Left renal cortex interstitium (tissue), 4 donors: ENCODE measurements at places on chromosomes 13 and 19. TPM values are rescaled to one million over a fixed set of nuclear protein-coding genes. Genes with fewer than 3 reads are reported as not detected.

DNA sequence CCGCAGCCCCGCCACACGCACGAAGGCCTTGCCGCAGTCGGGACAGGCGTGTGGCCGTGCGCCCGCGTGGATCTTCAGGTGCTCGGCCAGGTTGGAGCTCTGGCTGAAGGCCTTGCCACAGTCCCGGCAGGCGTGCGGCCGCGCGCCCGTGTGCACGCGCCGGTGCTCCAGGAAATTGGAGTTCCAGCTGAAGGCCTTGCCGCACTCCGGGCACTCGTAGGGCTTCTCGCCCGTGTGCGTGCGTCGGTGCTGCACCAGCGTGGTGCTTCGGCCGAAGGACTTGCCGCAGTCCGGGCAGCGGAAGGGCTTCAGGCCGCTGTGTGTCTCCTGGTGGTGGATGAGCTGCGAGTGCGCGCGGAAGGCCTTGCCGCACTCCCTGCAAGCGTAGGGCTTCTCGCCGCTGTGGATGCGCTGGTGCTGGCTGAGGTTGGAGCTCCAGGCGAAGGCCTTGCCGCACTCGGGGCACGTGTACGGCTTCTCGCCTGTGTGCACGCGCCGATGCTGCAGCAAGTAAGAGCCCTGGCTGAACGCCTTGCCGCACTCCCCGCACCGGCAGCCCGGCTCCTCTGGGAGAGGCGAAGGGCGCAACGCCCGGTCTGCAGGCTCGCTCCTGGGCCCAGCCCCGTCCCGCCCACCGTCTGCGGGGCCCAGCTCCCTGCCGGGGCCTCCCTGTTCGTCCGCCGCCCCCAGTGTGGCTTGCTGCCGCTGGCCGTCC is 3.6 kb upstream of the A1BG start:
- DNase-seq = peak; percentile 23

GRCh38 chr13:96089749-96090239 is at the start of gene HS6ST3:
Gene HS6ST3, plus strand, starts transcription at chr13:96090107.
- DNase-seq = no peak

GRCh38 chr13:43797159-43797558 is 10.4 kb upstream of the ENOX1 start:
- DNase-seq = no peak

DNA sequence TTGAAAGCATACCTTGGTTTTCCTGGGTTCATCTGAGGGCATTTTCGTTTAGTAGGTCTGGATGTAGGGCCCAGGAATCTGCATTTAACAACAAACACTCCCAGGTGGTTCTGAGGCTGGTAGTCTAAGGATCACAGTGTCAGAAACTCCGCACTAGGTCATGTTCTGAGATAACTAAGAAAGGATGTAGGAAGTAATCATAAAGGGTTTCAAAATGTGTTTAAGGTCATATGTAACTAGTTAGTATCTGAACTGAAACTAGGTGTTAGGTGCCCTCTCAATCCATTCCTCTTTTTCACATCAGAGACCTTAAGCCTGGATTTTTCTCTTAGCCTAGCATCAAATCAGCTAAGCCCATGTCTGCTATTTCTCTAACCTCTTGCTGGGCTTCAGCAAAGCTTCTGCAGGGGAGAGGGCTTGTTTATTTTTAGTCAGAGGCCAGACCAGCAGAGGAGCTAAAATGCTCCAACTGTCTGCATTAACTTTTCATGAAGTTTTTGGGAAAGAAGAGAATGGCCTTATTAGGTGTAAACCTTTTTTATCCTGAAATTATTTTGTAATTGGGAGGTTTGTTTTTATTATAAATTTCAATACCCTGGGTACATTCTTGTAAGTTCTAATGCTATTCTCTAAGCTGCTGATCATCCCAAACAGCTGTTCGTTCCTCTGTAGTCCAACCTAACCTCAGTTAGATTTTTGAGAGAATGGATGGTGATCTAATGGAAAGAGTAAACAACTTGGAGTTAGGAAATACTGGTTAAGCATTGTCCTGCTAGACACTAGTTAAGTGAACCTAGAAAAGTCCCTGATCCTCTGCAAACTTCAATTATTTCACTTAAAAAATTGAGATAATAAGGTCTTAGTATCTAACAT is 262.8 kb upstream of the RFC3 start:
- DNase-seq = no peak

The ADGRE3 gene
- polyA plus RNA-seq = 0.14 TPM

DNA sequence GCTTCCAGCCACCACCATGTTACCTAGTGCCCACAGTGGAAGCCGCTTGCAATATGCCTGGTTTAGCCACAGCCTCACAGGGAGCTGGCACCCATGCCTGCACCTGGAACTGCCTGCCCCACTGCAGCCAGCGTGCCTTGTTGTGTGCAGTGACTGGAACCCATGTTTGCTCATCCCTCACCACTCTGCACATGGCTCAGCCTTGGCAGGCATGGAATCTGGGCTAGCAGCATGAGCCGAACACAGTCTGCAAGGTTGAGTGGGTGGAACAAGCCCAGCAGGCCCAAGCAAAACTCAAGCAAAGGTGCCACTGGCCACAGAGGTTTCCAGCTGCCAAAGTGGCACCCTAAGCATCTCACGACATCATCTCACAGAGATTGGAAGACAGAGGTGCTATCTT is 269.5 kb downstream of the PCDH20 start:
- DNase-seq = no peak

The URAD gene
- polyA plus RNA-seq = not detected

The ZNF296 gene
- polyA plus RNA-seq = 2.1 TPM

The ANKLE1 gene
- 0.86 TPM for polyA plus RNA-seq

GRCh38 chr19:4365791-4366665 is 22.7 kb downstream of the MPND start:
- DNase-seq = no peak

DNA sequence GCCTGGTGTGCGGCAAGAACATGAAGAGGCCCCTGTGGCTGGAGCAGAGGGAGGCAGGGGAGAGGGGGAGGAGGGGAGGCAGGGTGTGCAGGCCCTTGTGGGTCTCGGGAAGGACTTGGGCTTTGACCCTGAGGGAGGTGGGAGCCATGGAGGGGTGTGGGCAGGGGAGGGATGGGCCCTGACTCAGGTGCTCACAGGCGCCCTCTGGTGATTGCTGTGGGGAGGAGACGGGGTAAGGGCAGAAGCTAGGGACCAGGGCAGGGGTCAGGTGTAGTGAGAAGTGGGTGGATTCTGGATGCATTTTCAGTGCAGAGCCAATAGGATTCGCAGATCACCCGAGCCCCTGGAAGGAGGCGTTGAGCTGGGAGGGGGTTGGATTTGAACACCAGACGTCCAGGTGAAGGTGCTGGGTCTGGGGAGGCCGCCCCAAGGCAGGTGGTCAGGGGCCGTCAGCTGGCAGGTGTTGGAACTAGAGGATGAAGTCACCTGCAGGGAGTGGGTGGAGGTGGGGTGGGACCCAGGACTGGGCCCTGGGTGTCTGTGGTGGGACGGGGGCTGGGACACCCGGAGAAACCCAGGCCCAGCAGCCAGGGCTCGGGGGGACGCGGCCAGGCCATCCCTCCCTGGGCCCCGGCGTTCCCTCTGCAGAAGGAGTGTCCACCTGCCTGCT is 185.4 kb downstream of the KDM4B start:
- DNase-seq = no peak

The APC2 gene
- polyA plus RNA-seq = 1.7 TPM

- no peak for DNase-seq
Measured at GRCh38 chr19:14116525-14116917, 1.0 kb downstream of the PRKACA start.

DNA sequence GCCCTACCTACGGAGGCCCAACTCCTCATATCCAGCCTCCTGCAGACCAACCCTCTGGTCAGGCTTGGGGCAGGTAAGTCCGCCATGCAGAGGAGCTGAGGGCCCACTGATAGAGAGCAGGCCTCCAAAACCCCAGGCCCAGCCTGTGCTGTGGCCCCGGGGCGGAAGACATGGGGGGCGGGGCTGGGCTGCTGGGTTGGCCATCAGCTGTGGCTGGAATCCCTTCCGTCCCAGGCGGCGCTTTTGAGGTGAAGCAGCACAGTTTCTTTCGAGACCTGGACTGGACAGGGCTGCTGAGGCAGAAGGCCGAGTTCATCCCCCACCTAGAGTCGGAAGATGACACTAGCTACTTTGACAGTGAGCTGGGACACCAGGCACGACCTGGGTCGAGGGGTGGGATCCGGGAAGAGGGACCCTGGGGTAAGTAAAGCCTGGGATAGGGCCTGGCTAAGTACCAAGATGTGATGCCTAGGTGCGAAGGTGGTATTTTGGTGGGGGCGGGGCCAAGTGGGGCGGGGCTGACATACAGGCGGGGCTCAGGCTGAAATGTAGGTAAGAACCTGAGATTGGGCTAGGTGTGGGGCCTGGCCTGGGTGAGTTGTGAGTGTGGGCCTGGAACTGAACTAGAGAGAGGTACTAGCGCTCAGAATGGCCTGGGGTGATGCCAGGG is 15.4 kb downstream of the DNASE2 start:
- DNase-seq = no peak

DNA sequence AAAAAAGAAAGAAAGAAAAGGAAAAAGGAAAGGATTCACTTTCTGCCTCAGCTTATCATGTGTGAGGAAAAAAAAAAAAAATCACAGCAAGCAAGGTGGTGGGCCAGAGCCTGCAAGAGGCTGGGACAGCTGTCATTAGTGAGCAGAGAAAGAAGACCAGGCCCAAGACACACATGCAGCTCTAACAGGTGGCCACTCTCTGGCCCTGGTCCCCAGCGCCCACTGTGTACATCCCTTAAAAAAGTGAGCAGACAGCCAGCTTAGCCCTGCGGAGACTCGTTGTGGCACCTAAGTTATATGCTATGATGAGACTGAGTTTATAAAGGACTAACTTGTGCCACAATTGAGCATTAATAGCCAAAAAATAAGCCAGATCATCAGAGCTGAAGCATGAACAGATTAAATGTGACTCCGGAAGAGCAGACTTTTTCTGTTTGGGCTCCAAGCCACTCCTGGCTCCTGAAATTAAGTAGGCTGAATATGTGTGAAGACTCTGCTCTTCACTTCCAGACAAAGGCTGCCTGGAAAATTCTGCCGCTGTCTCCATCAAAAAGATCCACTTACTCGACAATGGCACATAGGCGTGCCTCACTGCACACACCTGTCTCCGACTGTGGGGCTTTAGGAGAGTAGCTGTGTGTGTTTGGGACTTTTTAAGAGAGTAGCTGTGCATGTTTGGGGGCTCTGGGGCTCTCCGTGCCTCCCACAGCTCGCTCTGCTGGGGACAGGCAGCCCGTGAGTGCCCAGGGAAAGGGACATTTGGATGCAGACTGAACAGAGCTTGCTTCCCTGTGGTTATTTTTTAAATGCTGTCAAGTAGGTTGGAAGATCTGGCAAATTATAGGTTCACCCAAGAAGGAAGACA is 55.0 kb downstream of the LATS2 start:
- DNase-seq = no peak

DNA sequence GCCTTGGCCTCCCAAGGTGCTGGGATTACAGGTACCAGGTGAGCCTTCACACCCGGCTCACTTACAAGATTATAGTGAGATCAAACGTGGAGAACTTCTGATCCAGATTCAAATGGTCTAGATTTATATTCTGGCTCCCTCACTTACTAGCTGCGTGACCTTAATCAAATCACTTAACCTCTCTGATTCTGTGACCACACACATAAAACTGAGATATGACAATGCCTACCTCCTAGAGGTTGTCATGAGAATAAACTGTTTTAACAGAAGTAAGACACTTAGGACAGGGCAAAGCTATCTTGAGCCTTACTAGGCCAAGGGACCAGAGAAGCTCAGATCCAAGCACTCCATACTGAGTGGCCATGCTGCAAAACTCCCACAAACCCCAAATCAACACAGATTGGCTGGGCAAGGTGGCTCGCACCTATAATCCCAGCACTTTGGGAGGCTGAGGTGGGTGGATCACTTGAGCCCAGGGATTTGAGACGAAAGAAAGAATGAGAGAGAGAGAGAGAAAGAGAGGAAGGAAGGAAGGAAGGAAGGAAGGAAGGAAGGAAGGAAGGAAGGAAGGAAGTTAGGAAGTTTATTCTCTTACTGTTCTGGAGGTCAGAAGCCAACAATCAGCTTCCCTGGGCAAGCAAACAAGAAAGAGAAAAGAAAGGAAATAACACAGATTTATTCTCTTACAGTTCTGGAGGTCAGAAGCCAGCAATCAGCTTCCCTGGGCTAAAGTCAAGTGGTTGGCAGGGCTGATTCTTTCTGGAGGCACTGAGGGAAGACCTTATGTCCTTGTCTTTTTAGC is 46.1 kb upstream of the MAP3K10 start:
- no peak for DNase-seq
